Midbrain (tissue), 1 donor: ENCODE measurements at places on chromosomes 2 and 18.

GRCh38 chr2:241088376-241088775 lies 13.7 kb downstream of the MTERF4 start:
- no peak for DNase-seq

DNA sequence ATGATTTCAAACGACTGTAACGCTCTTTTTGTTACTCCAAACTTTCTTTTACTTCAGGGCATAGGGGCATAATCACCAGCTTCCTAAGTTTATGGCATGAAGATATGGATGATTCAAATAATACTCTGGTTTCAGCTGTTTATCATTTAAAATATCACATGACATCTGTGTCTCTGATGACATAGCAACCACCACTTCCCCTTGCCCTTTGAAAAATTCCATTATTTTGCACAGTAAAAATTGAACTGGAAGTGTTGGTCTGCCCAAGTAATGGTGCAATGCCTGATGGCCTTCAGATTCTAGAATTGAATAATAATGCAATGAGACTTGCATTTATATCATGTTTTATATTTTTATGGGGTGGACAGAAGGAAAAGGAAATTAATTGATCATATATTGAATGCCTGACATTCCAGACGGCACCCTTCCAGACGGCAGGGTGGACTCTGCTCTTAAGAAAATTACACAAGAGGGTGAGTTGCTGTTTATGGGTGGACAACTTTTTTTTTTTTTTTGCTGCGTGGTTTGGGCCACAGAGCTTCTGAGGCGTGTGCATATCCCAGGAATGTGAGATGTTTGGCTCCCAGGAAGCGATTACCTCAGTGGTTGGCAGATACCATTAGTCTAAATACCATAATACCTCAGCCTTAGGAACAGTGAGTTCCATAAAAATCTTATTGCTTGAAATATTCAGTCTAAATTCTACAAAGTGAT lies 101.7 kb upstream of the ZNF521 start:
- no peak for DNase-seq

DNA sequence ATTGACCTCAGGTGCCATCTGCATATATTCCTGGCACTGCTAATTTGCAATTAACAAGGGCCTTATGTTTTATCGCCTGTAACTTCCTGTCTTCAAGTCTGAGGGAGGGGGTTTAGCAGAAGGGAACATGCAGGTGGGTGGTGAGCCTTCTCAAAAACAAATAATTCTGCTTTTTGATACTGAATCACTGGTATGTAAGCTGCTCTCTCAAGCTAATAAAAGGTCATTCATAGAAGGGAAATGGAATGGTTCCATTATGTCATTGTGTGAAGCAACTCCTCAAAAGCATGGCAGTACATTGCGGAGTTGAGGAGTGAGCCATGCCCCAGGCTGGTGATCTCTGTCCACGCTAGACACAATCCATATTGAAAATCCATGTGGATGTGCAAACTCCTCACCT lies 414.8 kb upstream of the ID2 start:
- DNase-seq, result no peak

GRCh38 chr2:219099329-219099728 lies 38.6 kb upstream of the IHH start:
- no peak for DNase-seq

DNA sequence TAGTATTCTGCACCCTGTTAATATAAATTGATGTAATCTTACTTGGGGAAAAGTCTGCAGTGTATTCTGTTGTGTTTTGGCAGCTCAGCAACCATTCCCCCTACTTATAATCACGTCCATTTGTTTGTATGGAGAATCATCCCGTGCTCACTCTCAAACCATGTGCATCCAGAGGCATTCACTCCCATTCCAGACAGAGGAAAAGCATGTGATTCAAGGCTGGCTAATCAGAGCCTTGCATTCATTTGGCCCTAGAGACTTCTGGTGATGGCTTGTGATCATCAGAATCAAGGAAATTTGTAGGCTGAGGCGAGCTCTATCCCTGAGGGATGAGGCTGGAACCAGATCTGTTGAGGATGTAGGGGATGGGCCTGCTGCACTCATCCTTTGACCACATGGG lies 5.1 kb upstream of the WIPF1 start:
- no peak for DNase-seq

DNA sequence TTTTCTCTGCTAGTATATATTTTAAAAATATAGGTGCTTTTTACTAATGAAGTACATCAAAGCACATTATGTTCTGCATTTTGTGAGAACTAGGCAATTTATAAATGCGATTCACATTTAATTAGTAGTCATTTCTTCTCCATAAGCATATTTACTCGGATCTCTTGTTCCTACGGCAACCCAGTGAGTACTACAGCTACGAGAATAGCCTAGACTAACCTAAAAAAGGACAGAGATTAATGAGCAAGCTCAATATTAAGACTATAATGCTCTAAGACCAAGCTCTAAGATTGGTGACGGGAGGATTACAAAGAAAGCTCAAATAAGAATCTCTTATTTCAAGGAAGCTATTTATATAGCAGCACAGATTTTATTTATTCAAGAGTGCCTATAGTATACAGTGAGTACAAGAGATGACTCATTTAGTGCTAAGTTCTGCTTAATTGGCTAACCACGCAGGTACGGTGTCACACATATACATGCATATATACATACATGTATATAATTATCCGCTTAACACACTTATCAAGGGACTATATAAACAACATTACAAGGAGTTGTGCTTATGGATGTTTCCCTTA lies 364.7 kb downstream of the GPD2 start:
- DNase-seq, result no peak
